ENCODE measurements at places on chromosomes 7 and 10.

- DNase-seq = no peak
Observed at GRCh38 chr10:44968500-44969400, 9.1 kb downstream of the RASSF4 start.

DNA sequence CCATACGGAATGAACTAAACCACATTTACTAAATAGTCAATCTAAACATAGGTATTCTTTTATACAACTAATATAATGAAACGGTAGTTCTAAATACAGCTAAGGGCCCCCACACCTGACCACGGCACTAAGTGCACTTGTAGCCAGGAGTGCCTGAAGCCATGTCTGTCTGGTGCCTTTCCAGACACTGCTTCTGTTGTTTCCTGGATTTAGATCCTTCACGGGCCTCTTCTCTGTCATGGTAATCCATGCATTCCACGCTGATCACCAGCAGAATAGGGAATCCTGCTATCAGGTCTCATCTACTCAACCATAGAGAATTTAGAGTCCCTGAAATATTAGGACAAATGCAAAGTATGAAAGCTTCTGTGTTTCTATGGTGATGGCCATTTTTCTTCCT, 37.8 kb downstream of the OSBPL3 start:
- no peak for DNase-seq

DNA sequence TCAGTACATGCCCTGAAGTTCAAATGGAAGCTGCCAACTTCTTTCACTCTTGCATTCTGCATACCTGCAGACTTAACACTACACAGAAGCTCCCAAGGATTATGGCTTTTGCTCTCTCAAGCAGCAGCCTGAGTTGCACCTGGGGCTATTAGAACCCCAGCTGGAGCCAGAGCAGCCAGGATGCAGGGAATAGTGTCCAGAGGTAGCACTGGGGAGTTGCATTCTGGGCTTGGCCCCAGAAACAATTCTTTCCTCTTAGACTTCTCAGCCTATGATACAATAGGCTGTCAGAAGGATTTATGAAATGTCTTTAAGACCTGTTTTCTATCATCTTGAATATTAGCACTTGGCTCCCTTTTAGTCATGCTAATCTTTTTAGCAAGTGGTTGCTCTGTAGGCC, 886.7 kb upstream of the GHITM start:
- DNase-seq = no peak

DNA sequence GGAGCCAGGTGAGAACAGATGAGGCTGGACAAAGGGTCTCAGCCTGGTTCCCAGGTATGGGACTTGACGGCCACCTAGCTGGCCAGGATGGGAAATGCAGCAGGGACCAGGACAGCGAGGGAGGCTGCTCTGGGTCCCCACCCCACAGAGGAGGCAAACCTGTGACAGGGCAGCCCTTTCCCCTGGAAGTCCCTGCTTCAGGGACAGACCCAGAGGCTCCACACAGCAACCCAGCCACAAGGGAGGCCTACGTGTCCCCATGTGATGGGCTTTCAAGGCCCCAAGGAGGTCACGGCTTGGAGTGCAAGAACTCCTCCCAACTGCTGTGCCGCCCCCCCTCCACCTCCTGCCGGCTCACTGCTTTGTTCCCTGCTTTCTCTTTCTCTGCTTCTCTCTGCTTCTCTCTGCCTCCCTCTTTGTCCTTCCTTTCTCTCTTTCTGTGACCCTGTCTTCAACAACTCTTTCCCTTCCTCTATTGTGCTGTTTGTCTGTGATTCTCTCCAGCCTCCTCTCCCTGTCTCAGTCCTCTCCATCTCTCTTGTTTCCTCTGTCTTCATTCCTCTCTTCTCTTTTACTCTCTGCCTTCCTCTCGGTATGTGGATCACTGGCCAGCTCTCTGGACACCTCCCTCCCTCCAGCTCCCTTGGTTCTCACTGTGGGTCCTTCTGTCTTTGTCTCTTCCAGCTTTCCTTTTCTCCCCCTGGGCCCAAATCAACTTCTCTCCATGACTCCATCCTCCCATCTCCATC, 9.6 kb upstream of the EIF5AL1 start:
- no peak for DNase-seq

DNA sequence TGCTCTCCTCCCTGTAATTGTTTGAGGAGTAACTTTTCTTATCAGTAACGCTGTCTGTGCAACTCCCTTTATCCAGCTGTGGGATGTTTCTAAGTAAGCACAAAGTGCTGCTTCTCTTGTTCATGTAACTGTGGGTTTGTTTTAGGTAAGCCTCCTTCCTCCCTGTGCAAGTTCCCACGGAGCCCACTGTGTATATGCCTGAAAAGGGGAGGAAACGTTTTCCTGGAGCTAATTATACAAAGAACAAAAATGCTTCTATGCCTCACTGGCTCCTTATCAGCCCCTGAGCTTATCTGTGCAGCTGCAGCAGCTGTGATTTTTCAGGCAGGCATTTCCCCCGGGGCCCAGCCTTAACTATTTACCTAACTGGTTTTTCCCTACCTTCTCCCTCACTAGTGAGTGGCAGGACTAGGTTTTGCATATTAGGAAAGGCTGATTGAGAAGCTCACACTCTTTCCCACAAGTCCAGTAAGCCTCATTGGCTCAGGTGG, 593.4 kb upstream of the GHITM start:
- no peak for DNase-seq

DNA sequence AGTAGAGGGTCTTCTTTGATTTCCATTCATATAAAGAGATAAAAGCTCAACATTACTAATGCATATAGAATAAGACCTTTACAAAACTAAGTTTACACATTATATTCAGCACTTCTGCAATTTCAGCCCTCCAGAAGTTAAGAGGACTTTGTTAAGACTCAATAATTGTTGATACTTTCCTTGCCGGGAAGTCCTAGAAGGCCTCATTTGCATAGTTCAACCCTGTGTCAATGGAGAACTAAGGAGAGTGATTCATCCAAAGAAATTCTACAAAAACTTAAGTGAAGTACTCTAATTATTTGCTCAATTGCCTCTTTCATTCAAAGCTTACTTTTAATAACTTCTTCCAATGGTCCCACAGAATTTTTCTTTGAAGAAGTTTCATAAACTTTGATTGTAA, 1060.3 kb upstream of the CELF2 start:
- no peak for DNase-seq
